ENCODE measurements at places on chromosomes 4 and X.
A peak's percentile ranks its signal among the peaks of the same experiment; 100 is the strongest.

DNA sequence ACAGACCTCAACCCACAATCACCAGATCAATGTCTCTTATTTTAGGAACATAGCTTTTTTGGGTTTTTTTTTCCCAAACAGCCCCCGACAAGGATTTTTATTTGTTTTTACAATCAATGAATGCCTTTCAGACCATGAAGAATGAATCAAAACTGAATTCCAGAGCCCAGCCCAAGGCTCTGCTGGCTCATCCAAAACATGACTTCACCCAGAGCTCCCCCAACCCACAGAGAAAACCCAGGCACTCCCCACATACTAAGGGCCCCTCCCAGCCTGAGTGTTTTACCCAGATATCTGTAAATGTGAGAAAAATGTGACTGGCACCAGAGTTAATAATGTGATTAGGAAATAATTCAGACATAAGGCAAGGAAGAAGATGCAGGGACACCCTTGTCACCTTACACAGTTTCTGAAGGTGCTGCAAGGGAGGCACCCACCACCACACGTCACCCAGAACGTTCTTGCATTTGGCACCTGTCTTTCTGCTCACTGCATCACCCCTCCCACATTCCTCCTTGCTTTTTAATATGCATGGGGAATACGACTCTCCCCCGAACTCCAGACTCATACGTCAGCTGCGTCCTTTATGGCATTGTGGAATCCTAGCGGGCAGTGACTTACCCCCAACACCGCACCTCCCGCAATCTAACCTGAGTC, 47.8 kb upstream of the C4orf50 start:
- no peak for DNase-seq
- peaks cover 30% of the 10 kb centered on the region for H3K27me3 ChIP-seq
- no peaks in the 10 kb centered on the region for H3K36me3 ChIP-seq
- H3K4me3 ChIP-seq: no peak overlapping the region

- H3K36me3 ChIP-seq: no peaks in the 10 kb centered on the region
- H3K4me1 ChIP-seq: peaks cover 4% of the 10 kb centered on the region
- no peak overlapping the region for H3K27ac ChIP-seq
- H3K4me3 ChIP-seq: no peak overlapping the region
- no peak for DNase-seq
- H3K27me3 ChIP-seq: no peaks in the 10 kb centered on the region
Observed at GRCh38 chr4:1759818-1760223, 33.3 kb upstream of the FGFR3 start.

- H3K4me1 ChIP-seq: peaks cover 13% of the 10 kb centered on the region
- no peaks in the 10 kb centered on the region for H3K27me3 ChIP-seq
- H3K4me3 ChIP-seq: no peak overlapping the region
- DNase-seq: peak; percentile 59
Observed at GRCh38 chr4:87092389-87093141, 127.9 kb downstream of the KLHL8 start.

- H3K27ac ChIP-seq: no peak overlapping the region
- no peak overlapping the region for H3K4me3 ChIP-seq
- no peak for DNase-seq
Observed at GRCh38 chrX:17859609-17860178, 1.4 kb downstream of the RAI2 start.

DNA sequence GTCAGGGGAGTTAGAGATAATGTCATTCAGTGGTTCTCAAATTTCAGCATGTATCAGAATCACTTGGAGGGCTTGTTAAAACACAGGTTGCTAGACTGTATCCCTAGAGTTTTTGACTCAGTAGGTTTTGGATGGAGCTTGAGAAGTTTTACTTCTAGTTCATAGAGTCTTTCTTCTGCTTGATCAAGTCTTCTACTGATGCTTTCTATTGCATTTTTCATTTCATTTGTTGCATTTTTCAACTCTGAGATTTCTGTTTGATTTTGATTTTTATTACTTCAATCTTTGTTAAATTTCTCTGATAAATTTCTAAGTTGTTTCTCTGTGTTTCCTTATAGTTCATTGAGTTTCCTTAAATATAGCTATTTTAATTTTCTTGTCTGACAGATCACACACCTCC, 361.4 kb downstream of the RAPGEF2 start:
- H3K27me3 ChIP-seq: no peaks in the 10 kb centered on the region
- no peaks in the 10 kb centered on the region for H3K36me3 ChIP-seq
- no peak for DNase-seq
- H3K4me1 ChIP-seq: no peaks in the 10 kb centered on the region
- H3K27ac ChIP-seq: no peak overlapping the region

- DNase-seq: peak; percentile 6
- no peak overlapping the region for H3K27ac ChIP-seq
- H3K4me1 ChIP-seq: no peaks in the 10 kb centered on the region
- H3K4me3 ChIP-seq: no peak overlapping the region
Observed at GRCh38 chr4:154349829-154350228, 141.8 kb downstream of the DCHS2 start.

DNA sequence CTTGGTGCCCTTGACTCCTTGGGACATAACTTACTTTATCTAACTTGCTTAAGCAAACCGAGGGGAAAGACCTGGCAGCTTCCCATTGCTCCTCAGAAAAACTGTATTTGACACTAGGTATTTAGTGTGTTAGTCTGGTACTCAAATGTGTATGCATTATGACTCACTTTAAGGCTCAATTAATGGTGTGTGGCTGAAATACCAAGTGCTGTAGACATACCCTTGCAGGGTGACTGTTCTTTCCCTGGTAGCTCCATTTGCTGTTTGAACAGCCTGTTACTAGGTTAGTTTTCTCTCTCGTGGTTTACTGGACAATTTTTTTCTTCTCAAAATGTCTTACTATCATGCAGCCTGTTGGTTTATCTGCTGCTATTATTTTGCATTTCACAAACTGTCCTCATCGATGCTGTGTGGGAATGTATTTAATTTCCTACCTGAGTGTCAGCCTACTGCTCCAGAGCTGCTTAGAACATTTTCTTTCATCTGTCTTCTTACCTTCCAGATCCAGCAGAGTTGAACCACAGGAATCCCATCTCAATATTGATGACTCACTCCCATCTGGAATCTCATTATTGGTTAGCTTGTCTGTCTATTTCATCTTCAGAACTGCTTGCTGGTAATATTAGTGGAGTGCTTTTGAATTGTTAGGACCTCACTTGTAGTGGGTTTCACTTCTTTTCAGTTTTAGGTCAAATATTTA, 158.0 kb upstream of the FAT1 start:
- no peak for DNase-seq
- peaks cover 11% of the 10 kb centered on the region for H3K4me1 ChIP-seq
- no peak overlapping the region for H3K4me3 ChIP-seq
- H3K27me3 ChIP-seq: no peaks in the 10 kb centered on the region
- H3K36me3 ChIP-seq: no peaks in the 10 kb centered on the region

DNA sequence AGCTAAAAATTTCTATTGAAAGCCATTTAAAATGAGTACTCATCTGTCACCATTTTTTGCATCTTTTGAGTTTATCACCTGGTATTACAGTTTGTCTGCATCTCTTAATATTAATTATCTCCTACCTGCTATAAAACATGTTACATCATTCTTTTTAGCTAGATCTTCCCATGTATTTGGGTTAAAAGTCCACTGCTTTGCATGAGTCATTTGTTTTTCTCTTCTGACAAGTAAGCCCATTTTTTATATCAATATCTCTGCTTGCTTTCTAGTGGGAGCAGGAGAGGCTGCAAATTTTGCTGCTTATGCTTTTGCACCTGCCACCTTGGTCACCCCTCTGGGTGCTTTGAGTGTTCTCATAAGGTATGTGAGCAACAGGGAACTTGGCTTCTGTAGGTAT, 16.1 kb downstream of the NIPAL1 start:
- H3K27me3 ChIP-seq: no peaks in the 10 kb centered on the region
- no peaks in the 10 kb centered on the region for H3K4me1 ChIP-seq
- H3K36me3 ChIP-seq: no peaks in the 10 kb centered on the region
- no peak overlapping the region for H3K27ac ChIP-seq
- H3K4me3 ChIP-seq: no peak overlapping the region
- no peak for DNase-seq

- H3K27me3 ChIP-seq: no peaks in the 10 kb centered on the region
- DNase-seq: no peak
- H3K4me3 ChIP-seq: no peak overlapping the region
Observed at GRCh38 chr4:141569141-141569540, 67.2 kb upstream of the IL15 start.

DNA sequence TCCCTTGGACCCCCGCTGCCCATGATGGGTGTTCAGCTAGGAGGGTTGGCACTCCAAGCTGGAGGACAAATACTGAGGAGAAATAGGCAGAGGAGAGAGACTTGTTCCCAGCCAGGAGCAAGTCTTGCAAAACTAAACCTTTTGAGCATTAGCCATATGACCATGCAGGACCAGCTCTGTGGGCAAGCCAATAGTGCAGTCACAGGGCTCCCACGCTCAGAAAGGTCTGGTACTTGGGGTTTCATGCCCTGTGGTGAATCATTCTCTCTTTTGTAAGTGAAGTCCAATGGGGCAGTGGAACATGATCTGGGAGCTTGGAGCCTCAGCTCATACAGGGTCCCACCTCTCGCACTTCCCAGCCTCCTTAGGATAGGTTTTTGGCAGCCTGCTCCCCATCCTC, 300.9 kb downstream of the BCOR start:
- H3K36me3 ChIP-seq: no peaks in the 10 kb centered on the region
- no peak for DNase-seq
- H3K4me1 ChIP-seq: no peaks in the 10 kb centered on the region
- H3K4me3 ChIP-seq: no peak overlapping the region
- no peaks in the 10 kb centered on the region for H3K27me3 ChIP-seq
- no peak overlapping the region for H3K27ac ChIP-seq

DNA sequence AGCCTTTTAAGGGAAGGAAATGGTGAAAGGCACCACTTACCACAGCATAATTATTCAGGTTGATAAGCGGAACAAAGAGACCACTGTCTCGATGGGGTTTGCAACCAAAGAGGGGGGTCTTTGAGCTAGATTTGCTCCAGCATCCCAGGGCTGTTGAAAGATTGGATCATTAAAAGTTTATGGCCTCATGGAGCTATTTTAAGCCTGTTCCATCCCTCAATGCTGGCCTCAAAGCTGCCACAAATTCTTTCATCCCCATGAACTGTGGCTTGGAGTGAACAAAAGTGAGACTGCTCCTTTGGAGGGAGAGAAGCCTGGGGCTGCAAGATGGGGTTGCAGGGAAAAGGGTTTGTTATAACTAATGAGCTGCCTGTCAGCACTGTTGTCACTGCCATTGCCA, 209.8 kb downstream of the RTL9 start:
- H3K27me3 ChIP-seq: no peaks in the 10 kb centered on the region
- H3K4me3 ChIP-seq: no peak overlapping the region
- peak; percentile 21 for DNase-seq

All from A673 (cell line).